ENCODE measurements at places on chromosomes 13 and 19.
A peak's percentile ranks its signal among the peaks of the same experiment; 100 is the strongest.

DNA sequence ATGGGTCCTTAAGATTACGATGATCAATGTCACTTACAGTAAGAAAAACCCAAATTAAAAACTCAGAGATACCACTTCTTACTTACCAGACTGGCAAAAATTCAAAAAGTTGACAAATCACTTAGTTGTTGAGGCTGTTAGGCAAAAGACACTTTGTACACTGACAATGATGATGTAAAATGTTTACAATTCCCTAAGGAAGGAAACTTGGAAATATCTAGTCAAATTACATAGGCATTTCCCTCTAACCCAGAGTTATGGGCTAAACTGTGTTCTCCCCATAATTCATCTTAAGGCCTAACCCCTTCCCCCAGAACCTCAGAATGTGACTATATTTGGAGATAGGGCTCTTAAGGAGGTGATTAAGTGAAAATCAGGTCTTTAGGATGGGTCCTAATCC, 12.0 kb downstream of the TGDS start:
- no peak for DNase-seq

GRCh38 chr19:41225238-41226052, 6.4 kb downstream of the AXL start:
- DNase-seq, result no peak

DNA sequence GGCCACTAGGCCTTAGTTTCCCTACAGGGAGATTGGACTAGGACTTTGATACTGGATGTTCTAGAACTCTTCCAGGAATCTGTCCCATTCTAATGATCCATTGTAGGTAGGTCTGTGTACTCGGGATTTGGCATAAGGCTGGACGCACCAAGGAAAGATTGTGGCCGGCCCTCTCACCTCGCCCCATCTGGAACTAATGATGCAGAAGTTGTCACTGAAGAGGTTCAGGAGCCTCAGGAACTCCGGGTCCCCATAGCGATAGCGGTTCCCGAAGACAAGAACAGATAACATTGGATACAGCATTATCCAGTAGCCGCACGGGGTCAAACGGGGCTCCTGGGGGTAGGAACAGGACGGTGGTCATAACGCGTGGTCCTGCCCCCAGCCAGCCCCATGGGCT, 11.2 kb downstream of the EGLN2 start:
- DNase-seq, result no peak

DNA sequence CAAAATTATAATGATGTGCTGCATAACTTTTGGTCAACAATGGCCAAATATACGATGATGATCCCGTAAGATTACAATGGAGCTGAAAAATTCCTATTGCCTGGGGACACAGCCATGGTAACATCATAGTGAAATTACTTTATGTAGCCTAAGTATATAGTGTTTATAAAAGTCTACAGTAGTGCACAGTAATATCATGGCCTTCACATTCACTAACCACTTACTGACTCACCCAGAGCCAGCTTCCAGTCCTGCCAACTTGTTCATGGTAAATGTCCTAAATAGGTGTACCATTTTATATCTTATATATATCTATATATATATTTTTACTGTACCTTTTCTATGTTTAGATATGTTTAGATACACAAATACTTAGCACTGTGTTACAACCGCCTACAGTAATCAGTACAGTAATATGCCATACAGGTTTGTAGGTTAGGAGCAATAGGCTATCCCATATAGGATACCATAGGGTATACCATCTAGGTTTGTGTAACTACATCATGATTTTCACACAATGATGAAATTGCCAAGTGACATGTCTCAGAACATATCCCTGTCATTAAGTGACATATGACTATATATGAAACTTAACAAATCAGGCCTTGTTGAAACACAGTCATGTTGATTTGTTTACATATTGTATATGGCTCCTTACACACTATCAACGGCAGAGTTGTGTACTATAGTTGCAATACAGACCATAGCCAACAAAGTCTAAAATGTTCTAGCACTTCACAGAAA, 23.7 kb downstream of the DIS3 start:
- DNase-seq, result no peak

DNA sequence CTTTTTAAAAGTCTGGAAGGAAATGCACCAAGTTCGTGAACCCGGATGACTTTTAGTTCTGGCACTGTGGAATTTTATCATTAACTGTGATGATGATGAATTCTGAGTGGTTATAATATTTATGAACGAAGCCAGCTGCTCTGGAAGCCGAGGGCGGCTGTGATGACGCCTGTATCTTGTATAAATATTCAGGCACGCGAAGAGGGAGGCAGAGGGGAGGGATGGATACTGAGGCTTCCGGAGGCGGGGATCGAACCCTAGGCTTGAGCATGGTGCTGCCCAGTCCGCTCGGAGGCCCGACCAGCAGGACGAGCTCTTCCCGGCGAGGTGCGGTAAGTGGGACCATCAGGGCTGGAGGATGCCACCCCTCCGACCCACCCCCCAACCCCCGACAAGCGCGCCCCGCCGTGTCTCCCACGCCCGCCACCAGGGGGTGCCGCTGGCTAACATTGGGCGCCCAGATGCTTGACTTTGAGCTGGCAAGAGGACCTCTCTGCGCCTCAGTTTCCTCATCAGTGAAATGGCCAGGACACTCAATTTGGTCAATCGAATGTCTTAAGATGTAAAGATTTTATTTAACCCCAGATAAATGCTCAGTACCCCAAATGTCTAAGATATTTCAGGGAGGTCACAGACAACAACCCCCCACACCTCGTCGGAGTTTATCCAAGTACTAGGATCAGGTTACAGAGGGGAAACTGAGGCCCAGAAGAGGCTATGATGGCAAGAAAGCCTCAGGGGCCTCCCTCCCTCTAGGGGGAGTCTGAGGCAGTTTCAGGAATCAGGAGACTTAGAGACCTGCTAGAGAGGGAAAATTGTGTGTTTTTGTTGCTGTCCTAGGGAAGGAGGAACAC, 4.5 kb upstream of the RAB3A start:
- DNase-seq, result peak; percentile 25

DNA sequence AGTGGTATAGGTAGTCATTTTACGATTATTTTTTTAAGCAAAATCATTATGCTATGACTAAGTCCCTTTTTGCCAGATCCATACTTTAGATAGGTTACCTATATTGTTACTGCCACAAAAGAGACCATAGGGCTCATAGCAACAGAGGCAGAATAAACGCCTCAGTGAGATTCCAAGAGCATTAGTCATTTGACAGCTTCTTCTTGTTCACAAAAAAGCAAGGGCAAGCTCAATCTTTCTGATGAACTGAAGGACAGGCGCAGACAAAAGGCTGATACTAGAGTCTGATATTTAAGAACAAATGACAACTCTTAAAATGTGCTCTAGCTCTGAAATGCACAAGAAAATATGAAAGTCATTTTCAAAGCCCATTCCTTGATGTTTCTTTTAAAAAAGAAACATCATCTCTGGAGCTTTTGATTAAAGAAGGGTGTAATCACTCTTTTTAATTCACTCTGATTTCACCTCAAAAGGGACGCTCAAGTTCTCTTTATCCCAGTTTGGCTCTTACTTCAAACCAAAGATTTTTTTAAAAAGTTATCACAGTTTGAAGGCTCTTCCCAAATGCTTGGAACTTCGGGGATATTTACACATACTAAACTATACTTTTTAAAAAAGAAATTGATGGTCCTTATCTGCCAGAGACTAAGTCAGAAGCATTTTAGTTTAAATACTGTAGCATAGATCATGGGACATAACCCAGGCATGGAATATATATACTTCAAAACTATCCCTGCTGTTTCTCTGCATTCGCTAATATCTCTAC, 187.2 kb downstream of the EFNB2 start:
- DNase-seq, result no peak

DNA sequence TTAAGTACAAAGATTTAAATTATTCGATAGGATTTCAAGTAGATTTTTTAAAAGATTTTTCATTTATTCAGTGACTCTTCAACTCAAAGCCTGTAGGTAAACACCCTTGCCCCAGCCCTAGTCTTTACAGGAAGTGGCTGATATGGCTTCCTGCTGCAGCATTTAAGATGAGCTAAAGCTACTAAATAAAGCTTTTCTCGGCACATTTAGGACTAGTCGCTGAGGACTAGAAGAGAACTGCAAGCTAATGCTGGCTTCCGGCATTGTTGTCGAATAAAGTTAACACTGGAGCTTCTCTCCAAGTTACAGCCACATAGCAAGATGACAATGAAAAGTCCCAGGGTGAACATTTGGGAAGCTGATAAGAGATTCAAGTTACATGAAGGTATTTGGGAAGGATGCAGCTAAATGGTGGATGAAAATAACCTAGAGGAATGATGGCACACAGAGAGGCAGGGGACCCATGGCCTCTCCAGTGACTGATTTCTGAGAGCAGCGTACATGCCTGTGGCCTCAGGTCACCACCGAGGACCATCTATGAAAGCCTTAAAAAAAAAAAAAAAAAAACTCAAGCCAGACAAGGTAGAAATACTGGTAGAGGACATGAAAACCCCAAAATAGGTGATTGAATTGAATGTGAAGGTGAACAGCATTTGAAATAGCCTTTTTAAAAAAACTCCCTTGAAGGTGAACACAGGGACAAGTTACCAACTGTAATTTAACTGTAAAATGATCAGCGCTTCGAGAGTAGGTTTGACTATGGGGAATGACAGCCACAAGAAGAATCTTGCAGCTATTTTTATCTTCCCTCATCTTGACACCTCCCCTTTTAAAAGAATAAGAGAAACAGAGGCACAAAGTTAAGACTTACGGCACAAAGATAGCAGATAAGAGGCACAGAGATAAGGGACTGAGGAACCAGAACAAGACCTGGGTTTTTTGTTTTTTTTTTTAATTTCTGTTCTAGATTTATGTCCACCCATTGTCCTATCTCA, 155.4 kb downstream of the DCT start:
- no peak for DNase-seq

DNA sequence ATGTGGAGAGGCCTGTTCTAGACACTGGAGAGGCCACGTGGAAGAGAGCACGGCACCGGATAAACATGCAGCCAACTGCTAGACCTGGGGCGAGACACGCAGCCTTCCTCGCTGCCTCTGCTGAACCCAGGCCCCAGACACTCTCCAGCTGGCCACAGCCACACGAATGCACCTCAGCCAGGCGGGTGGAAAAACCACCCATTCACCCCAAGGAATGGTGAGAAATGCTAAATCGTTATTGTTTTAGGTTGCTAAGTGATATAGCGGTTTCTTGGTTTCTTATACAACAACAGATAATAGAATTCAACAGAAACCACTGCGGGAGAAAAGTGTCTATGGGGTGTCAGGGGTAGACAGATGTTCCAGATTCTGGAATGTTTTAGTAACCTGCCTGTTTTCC, 52.5 kb downstream of the STK24 start:
- DNase-seq, result no peak

GRCh38 chr13:54287062-54287764, 1258.6 kb downstream of the OLFM4 start:
- no peak for DNase-seq

DNA sequence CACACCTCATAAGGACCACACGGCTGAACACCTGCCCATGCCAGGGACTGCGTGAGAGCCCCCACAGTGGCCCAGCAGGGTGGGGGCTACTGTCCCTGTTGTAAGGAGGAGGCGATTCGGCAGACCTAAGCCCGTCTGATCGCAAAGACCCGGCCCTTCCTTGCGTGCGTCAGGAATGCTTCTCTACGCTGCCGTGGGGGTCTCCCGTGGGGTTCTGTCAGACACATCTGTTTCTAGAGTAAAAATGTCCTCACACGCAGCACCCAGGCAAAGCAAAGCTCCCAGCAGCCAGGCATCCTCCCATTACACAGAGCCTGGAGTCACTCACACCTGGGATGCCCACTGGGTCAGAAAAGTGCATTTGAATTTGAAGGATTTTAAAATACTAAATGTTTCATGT, 147.7 kb upstream of the SOX1 start:
- no peak for DNase-seq

DNA sequence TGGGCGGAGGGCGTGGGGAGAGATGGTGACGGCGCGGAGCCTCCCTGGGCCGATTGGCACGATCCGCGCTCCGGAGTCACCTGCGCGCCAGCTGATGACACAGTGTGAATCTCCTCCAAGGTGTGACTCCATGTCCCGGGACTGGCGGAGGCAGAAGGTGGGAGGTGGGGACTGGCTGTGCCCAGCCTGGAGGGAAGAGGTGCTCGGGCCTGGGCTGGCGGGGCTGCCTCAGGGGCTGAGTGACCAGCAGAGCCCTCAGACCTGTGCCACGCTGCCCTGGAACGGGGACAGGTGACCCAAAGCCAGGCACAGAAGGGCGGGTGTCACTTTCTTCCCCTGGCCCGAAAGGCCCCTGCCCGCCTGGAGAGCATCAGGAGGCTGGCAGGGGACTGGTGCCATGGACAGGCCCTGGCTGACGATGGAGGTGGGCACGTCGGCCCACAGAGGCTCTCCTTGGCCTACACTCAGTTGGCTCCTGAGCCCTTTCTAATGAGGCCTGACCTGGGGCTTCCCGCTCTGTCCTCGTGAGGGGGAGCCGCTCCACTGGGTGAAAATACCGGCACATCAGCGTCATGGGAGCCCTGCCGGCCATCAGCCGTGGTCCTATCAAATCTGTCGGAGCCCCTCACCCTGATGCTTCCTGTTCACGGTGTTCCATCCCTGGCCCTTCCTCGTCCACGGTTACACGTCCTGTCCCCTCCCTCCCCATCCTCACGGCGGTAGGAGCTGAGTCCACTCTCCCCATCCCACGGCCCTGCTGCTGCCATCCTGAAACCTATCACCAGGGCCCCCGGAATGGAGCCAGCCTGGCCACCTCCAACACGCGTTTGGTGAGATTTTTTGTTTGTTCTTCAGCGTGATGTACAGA, 75.6 kb downstream of the SPACA7 start:
- DNase-seq, result no peak

DNA sequence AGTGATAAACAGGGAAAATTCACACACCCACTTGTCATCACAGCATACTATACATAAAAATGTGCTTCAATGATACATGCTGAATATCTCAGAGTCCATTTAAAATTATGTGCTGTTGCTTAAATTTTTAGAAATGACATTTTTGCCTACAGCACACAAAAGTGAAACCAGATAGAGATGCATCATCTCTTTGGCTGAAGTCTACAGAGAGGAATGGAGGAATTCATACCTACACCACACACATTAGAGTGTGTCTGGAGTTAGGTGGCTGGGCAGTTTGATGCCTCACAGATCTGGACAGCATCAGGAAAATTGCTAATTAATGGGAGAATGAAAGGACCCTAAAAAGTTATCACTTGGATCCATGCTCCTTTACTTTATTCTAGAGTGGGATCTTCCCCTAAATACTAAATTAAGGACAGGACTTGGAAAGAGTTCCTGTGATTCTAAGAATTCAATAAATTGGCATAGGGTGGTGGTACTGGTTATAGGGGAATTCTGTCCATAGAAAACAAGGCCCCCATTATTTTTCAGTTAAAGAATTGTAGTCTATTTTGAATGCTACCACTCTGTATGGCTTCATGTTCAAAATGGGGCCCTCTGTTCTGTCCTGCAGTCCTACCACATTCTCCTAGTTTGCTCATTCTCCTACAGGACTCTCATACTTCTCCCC, 41.3 kb downstream of the RCBTB2 start:
- DNase-seq, result no peak

GRCh38 chr19:54133312-54133956, 4.1 kb upstream of the CNOT3 start:
- no peak for DNase-seq

DNA sequence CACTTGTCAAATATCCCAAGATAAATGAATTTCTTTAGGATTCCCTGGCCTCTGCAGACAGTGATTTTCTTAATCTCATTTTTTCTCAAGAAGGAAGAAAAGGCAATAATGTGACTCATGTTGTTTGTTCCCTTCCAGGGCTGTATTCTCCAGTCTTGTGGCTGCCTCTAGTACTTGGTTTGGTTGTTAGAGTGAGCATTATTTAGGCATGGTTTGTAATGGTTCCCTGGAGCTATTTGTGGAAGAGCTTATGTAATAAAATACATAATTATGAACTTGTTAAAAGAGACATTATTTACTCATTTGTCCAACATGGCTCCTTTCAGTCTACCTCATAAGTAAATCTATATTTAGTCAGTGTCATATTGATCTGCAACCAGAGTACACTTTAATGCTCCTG, 270.4 kb downstream of the DCT start:
- DNase-seq, result no peak
